Non-pigmented ciliary epithelial cell (primary cell): ENCODE measurements at places on chromosomes 3 and 15.
A peak's percentile ranks its signal among the peaks of the same experiment; 100 is the strongest.

GRCh38 chr3:13455644-13456043, 24.5 kb upstream of the HDAC11 start:
- DNase-seq = no peak

DNA sequence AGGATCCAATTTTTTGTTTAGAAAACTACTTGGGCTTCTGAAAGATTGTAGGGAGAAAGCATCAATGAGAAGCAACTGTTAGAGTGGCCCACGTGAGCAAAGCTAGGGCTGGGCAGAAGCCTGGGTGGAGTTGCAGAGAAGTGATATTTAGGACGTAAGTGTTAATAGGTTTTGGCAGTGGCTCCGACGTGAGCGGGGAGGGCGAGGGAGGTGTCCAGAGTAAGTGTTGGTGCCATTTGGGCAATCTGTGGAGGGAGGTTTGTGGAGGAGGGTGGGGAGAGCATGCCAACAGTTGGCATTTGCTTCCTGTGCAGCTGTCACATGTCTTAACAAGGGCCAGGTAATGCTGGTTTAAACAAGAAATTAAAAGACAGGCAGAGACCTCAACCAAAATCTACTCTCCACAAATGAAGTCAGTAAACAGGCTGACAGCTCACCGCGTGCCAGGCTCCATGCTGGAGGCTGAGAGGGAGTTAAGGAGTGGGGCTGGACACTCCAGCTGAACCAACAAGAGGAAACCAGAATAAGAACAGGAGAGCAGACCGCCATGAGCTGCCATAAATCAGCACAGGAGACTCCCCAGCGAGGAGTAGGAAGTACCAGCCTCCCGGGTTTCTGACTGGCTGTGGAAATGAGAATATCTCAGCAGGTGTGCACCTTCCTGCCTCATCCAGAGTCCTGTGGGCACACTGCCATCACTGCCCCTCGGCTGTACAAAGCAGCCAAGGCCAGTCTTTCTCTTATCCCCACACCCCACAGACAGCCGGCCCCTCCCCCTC, 232.6 kb downstream of the ABHD5 start:
- DNase-seq = no peak

DNA sequence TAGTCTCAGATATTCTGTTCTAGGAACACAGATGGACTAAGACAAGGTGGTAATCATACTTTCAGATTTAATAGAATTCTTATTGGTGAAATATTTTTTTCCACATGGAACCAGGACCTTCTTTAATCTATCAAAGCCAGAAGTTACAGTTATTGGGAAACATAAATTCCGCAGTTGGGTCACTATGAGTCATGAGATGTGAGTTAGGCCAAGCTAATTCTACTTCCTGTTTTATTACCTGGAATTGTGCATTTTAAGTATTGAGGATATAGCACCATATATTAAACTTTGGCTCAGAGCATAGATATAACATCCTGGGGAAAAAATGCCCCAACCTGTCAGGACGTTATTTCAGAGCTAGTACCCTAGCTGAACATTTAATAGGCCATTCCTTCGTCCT, 96.4 kb upstream of the P3H2 start:
- no peak for DNase-seq

GRCh38 chr3:141365201-141365600, 3.1 kb upstream of the ZBTB38 start:
- no peak for DNase-seq

- DNase-seq = no peak
These were observed 3.3 kb downstream of the PLCH1 start for GRCh38 chr3:155741603-155742002.

DNA sequence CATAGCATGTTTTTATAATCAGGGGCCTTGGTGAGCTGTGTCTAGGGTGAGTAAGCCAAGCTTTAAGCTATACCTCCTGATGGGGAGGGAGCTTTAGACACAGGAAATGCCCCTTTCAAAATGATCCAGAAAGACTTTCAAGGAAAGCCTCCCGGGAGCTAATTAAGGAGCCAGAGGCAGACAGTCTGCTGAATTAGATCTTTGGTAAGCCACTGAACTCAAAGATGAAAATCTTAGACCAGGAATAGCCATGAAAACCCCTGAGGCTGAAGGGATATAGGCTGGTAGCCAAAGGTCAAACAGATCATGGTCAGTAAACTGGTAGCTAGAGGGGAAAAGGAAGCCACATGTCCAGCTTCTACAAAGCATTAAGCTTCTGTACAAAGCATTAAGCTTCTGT, 42.7 kb upstream of the GAP43 start:
- no peak for DNase-seq

GRCh38 chr15:93028632-93029213, 60.3 kb downstream of the RGMA start:
- DNase-seq = peak; percentile 44

- DNase-seq = no peak
These were observed 28.4 kb downstream of the KAT2B start for GRCh38 chr3:20068512-20069177.

DNA sequence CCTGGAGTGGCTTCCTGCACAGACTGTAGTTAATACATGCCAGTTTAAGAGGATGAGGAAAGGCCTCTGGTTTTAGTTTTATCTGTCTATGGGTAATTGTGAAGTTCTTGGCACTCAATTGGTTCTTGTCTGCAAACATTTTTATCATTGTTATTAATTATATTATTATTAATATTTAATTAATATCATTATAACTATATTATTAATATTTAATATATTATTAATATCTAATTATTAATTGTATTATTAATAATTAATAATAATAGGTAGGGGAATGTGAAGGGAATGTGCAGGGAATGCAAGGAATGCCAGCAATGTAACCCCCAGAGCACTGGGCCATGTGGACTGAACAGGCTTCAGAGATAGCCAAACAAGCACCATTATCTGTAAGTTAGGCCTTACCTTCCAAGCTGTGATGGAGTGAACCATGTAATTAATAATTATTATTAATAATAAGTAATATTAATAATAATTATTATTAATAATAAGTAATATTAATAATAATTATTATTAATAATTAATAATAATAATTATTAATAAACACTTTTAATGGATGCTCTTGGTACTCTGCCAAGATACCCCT, 79.8 kb upstream of the NMNAT3 start:
- no peak for DNase-seq

- DNase-seq = no peak
These were observed 53.4 kb downstream of the USP13 start for GRCh38 chr3:179706233-179706632.

DNA sequence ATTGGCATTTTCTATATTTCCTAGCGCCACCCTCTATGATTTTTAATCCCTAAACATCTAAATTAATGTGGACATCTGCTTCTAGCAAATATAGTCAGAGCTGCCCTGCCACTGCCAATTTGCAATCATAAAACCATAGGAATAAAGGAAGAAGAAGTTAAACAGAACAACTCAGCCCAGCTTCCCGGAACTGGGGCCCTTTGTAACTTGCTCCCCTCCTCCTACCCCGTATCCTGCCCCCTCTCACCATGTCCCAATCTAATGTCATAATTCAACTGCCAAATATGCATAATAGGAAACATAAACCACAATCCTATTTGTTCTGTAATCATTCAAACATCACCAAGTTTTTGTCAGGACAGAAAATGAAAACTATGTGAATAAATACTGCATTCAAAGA, 74.4 kb upstream of the ACP3 start:
- DNase-seq = no peak

- no peak for DNase-seq
These were observed 22.0 kb upstream of the HDC start for GRCh38 chr15:50287324-50288116.

GRCh38 chr15:36673039-36673438, 93.6 kb downstream of the CDIN1 start:
- DNase-seq = no peak

DNA sequence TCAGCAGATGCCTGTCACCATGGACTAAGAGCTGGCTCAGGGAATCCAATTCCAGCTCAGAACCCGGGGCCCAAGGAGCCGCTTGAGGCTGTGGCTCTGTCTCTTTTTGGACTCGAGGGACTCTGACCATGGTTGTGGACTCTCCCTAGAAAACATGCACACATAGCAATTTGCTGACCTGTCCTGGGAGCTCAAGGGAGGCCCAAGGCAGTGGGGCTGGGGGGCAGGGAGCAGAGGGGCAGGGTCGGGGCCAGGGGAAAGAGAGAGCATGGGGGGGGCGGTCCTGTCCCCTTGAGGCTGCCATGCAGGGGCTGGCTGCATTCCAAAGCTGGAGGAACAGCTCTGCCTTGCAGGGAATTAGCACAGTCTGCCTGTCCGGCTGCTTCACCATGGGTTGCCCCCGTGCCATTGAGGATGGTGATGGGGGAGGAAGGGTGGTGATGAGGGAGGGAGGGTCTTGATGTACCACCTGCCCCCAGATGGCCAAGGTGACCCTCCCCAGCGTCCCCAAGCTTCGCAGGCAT, 190.1 kb downstream of the GOLGA6L6 start:
- DNase-seq = no peak

DNA sequence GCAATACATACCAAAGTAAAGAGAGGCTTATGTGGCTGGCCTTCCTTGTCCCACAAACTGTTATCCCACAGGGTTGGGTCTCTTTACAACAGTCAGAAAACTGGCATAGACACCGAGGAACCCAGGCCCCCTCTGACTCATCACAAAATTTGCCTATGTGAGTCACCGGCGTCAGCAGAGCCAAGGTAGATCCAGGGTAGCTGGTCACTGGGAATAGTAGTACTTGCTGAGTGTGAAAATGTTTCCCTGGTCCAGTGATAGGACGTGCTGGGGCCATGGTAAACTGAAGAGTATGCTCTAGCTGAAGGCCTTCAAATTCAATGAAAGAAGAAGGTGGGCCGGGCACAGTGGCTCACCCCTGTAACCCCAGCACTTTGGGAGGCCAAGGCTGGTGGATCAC, 27.1 kb upstream of the SKIL start:
- DNase-seq = no peak

- no peak for DNase-seq
These were observed 25.9 kb downstream of the TMCC1 start for GRCh38 chr3:129867506-129868124.

- no peak for DNase-seq
These were observed 159.8 kb downstream of the ALCAM start for GRCh38 chr3:105526360-105527111.

GRCh38 chr15:46266661-46267060, 631.8 kb downstream of the SQOR start:
- no peak for DNase-seq

- no peak for DNase-seq
These were observed 19.3 kb downstream of the ALCAM start for GRCh38 chr3:105385819-105386508.

- no peak for DNase-seq
These were observed 150.5 kb upstream of the SLC2A2 start for GRCh38 chr3:171177056-171177455.

GRCh38 chr3:27509376-27509775, 25.2 kb upstream of the SLC4A7 start:
- no peak for DNase-seq

DNA sequence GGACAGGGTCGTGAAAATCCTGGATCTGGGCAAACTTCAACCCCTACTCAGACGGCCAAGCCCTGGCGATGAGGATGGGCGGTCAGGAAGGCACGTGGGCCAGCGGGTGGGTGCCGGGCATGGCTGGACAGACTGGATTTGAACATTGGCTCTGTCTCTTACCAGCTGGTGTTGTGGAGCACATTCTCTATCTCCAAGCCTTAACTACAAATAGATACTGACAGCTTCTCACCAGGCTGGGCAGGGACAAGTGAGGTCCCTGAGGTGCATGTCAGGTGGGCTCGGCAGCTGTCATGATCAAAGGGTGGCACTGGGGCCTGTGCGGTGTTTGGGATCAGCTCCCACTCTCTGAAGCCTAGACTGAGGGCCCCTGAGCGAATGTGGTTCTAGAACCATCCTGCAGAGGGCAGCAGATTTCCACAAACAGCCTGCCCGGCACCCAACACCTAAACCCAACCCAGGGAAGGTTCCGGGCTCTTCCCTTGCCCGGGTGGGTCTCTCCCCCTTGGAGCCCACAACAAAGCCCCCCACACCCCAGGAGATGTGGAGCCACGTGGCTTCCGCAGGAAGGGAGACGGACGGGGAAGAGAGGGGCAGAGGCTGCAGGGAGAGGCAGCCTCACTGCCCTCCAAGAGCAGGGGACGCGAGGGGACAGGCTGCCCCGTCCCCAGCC, 58.4 kb downstream of the RGMA start:
- DNase-seq = no peak

- DNase-seq = no peak
These were observed 567.2 kb upstream of the TBL1XR1 start for GRCh38 chr3:177764377-177764912.

DNA sequence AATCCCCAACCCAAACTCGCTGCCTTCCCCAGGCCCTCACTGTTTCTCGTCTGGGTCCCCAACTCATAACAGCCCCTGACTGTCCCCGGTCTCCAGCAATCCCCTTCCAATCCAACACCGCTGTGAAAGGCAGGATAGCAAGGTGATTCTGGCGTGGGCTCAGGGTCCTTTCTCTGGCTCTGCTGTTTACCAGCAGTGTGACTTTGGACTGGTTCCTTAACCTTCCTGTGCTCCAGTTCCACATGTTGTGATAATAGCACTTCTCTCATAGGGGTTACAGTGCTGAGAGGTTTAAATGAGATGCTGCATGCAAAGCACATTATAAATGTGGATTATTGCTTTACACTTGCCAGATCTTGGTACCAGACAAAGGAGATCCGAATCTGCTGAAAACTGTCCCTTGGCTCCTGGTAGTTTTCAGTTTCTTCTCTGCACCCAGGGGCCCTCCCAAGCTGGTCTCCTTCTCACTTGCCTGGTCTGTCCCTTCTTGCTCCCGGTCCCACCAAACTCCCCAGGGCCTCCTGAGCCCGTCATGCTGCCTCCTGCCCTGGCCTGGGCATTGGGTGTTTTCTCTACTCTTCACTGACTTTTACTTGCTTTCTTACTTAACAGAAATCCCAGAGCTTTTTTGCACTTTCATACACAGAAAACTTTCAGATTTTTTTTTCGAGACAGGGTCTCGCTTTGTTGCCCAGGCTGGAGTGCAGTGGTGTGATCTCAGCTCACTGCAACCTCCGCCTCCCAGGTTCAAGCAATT, 26.8 kb upstream of the CYP11A1 start:
- DNase-seq = no peak

GRCh38 chr3:157865352-157866000, 240.7 kb downstream of the SHOX2 start:
- DNase-seq = no peak

GRCh38 chr3:176839901-176840300, 357.4 kb downstream of the TBL1XR1 start:
- DNase-seq = no peak

- DNase-seq = no peak
These were observed 1.4 kb downstream of the EPHB3 start for GRCh38 chr3:184562878-184563560.

DNA sequence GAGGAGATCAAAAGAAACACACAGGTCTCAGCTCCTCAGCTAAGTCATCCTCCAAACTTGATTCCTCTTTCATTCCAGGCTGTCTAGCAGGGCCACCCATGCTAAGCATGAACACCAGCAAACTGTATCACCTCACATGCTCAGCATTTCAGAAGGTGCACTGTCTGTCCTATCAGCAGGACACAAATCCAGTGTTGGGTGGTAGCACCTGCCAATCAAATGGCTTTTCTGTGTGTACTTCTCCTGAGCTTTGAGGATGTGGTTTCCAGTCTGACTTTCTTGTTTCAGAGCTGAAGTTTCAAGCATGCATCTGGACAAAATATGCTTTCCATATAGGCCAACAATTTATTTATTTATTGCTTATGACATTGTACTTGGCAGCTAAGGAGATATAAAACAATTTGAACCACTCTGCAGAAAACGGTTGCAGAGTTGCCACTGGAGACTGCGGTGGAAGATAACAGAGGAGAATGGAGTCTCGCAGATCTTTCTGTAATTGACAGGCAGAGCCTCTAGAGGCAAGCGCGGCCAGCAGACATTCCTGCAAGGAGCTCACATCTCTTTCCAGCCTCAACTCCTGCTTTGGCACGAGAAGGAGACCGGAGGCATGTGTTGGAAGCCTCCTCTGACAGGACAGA, 167.1 kb upstream of the WNT5A start:
- DNase-seq = no peak
